ENCODE measurements at places on chromosomes 1 and 21. TPM values are rescaled to one million over a fixed set of nuclear protein-coding genes. Genes with fewer than 3 reads are reported as not detected.

ESRRG gene
- total RNA-seq: 1.4 TPM

ADAM30 gene
- total RNA-seq: not detected

DNA sequence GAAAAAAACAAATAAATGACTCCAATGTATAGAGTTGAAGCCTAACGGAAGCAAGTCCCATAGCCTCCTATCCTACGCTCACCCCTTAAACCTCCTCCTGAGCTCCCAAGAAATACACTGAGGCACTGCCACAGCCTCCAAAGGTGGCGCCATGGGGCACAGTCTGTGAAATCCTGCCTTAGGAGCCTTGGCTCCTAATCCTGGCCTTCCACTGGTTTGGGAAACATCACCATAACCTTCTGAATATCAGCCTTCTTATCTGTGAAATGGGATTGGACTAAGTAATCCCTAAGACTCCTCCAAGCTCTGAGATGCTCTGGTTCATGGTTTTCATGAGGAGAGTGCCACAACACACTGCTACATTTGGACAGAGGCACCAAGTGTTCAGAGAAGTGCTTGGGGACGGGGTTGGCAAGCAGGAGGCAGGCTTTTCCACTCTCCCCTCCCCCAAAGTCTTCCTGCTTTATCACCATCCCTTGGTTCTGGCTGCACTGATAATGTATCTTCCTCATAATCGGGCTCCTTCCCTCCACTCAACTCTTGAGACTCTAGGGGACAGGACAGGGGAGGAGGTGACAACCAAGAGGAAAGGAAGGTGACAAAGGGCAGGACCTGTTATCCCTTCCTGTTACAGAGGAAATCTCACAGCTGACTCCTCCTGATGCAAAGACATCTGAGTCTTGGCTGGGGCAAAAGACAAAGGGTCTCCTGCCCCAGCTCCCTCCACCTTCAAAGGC is 2.7 kb downstream of the SLAMF7 start:
- no peak for DNase-seq

DNA sequence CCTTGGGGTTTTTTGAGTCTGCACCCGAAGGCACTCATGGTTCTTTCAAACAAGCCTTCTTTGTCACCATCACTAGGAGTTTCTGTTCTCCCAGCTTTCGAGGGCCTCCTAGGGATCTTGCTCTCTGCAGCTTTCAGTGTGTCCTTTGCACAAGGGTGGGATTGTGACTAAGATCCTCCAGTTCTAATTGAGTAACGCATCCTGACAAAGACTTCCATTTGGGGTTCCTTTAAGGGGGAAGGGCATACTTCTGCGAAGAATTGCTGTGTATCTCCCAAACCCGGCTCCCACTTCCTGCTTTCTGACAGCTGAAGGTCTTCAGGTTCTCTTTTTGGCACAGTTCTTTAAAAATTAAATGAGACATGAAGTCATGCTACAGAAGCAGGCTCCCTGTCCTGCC is 139.4 kb downstream of the EDEM3 start:
- no peak for DNase-seq

DNA sequence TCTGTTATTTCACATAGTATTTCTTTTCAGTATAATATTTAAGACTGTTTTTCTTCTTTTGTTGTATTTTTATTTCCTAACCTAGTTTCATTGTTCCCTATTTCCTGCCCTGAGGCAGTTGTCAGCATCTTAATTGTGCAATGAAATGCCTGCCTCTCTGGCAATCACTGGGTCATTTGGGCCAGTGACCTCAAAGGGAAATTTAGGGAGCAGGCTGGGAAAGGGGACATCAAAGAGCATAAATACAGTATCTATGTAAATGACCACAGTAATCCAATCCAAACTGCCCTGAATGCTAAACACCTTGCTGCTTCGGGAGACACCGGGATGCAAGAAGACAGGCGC is 147.8 kb downstream of the TLR5 start:
- DNase-seq: no peak

DNA sequence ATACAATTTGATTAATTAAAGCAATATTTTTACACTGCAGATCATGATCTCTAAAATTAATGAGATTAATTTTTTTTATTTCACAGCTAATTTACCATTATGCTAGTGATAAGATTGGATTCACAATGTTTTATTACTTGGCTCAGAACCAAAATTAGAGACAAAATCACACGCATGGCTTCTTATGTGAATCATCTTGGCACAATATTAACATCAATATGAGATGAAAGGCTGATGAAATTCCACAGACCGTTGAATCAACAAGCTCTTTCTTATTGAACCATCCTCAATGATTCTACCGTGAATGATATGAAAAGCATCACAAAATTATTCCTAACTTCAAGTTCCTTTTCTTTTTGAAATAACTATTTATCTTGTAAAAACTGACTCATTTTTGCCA is 544.9 kb downstream of the KCNT2 start:
- DNase-seq: no peak

- DNase-seq: no peak
Measured at GRCh38 chr21:44511219-44511937, 28.6 kb downstream of the KRTAP10-1 start.

GRCh38 chr21:16588433-16588860 is 858.7 kb downstream of the USP25 start:
- DNase-seq: no peak

Measured in left lobe of liver (tissue), 2 donors.